Stimulated activated CD4-positive, alpha-beta T cell treated with anti-CD3 and anti-CD28 coated beads, Interleukin-4, amount 100 ng/mL, for 24 hours (primary cell): ENCODE measurements at places on chromosomes 3 and 15.

GRCh38 chr3:172268425-172268824 lies 179.8 kb downstream of the GHSR start:
- DNase-seq: no peak

- no peak for DNase-seq
These were observed 193.3 kb downstream of the ZBTB20 start for GRCh38 chr3:114953800-114954199.

DNA sequence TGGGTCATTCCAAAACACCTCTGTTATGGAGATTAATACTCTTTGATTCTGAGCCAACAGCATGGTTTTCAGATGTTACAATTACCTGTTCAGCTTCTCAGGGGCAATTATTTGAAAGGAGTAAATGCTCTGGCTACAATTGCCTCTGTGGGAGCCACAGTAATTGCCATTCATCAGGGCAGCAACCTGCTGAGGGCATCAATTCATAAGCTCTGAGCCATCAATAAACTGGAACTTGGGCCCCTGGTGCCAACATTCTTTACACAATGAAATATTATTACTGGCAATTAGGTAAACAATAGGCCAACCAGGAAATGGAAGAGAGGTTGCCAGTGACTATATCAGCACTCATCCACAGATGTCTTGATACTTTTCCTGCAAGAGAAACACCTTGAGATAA lies 660.8 kb downstream of the MECOM start:
- DNase-seq: no peak

DNA sequence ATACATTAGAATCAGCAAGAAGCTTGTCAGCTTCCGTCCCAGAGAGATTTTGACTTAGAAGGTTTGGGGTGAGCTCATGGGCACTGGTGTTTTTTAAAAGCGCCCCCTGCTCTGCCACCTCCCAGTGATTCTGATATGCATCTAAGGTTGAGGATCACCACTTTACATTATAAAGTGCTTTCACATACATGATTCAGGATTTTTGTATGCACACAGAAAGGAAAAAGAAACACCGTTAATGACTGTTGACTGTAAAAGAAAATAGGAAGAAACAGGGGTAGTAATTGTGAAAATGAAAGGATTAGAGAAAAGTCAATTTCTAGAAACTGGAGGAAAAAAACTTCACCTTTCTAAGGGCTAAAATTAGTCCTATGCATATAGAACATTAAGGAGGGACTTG lies 104.9 kb upstream of the ZBED2 start:
- DNase-seq: no peak

DNA sequence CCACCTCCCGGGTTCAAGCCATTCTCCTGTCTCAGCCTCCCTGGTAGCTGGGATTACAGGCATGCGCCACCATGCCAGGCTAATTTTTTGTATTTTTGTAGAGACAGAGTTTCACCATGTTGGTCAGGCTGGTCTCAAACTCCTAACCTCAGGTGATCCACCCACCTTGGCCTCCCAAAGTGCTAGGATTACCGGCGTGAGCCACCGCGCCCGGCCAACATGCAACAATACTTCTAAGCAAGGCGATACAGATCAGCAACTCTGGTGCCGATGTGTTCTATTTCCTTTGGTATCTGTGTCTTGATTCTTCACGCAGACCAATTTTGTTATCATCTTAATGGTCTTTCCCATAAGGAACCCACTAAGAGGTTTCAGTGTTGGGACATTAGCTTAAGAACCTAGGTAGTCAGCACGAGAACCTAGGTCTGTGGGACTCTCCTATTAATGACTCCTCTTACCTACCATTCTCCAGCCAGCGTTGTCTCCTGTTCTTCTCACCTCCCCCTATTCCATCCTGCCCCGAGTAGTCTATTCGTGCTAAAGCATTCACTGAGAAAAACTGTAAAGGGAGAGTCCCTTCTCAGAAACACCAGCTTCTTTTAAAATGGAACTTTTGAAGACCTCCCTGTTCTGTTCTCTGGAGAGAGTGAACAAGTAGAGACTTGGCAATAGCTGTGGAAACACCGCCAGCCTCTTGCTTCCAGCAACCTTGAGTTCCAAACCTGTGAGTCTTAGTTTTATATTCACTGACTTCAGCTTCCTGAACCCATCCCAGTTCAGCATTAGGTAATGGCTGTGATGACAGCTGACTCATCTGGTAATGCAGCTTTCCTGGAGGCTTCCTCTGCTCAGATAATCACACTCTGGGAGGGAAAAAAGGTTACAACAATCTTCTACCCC lies 61.2 kb downstream of the TSC22D2 start:
- no peak for DNase-seq

- no peak for DNase-seq
These were observed 208.0 kb upstream of the BHLHE40 start for GRCh38 chr3:4771243-4771642.

GRCh38 chr15:91472316-91472756 lies 372.3 kb downstream of the SV2B start:
- no peak for DNase-seq

DNA sequence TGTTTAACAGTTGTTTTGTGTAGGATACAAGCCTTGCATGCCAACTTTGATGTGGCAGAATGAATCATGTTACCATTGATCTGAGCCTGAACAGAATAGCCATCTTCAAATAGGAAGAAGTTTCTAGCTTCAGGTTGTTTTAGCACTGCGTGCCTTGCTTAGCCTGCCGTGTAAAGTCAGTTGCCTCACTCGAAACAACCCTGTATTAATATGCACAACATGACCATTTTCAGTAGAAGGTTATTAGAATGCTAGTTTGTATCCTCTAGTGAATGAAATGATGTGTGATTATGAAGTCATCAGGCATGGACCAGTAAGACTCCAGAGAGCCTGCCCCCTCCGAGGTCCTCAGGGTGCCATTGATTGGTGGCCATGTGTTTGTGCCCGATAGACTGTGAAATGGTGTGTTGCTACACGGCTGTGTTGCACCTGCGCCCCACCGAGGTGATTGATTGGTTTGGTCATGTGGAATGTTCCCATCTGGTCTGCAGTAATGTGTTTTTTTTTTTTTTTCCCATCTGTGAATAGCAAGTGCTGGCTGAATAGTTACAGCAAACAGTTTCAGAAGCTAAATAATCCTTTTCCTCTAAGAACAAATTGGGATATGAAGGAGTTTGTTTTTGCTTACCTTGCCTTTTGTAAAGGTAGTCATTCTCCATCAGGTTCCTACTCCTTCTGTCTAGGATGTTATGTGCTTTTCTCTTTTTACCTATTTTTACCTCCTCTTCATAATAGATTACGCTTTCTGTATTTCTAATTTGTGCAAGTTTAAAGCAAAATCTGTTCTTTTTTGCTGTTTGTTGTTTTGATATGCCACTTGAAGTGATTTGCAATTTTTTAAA lies 214.9 kb downstream of the TCF12 start:
- no peak for DNase-seq

DNA sequence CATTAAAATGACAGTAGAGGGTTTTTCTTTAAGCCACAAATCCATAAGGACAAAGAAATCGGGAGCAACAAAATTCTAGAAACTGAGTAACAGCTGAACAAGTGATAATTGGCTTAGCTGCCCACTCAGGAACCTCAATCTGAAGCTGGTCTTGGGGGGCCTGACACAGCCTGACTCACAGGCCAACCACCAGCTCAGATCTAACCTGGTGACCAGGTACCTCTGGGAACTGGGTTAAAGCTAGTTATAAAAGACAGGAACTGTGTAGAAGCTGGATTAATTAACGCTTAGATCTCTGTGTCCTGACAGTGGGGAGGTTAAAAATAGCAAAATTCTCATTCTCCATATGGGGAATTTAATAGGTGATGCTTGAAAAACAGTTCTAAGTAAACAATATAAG lies 161.9 kb downstream of the PLCL2 start:
- DNase-seq: no peak

GRCh38 chr3:183794452-183794851 lies 30.9 kb downstream of the MAP6D1 start:
- no peak for DNase-seq

DNA sequence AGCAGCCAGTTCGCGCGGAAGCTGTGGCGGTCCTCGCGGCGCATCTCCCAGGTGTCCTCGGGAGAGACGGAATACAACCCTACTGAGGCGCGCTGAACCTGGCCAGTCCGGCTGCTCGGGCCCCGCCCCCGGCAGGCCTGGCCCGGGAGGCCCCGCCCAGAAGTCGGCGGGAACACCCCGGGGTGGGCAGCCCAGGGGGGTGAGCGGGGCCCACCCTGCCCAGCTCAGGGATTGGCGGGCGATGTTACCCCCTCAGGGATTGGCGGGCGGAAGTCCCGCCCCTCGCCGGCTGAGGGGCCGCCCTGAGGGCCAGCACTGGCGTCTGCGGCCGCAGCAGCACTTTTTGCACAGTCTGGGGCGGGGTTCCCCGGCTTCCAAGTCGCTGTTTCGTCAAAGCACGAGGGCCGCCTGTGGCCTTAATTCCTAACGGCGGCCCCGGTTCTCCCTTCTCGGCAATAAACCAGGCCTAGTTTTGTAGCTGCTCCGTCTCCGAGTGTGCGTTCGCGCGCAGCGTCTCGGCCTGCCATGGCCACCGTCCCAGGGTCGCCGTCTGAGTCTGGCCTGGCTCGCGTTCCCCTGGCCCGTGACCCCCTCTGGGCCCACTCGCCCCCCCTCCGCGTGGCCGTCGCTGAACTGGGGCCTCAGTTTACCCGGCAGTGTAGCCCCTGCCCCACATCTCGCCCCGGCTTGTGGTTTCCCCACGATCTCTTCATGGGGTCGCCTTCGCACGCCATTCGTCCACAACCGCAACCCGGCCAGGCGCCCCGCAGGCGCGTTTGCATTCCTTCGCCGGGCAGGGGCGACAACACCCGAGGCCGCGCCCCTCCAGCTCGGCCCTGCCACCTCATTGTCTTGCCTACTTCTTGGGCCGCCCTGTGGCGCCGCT lies 30.0 kb downstream of the NBEAL2 start:
- DNase-seq: peak; percentile 57

DNA sequence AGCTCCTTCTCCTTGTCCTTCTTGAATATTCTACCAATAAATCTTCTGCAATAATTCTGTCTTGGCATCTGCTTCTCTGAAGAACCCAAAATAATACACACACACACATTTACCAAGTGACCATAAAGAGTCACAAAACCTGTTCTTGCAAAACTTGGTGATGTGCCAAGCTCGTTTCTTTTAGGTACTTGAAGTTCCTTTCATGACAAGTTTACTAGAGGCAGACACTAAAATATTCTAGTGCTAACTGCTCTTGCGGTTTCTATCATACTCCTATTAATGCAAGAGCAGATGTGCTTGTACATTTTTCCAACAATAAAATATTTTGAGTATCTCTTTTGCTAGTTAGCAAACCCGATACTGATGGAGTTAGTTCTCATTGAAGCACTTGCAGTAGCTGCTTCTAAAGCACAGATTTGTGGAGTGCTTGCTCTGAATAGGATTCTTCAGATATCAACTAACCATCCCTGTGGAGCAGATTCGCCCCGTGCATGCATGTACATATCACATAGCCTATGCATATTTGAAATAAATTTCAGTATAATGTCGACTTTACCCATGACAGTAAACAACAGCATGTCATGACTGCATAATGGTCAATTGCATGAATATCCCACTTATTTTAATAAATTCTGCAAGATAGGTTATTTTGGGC lies 23.2 kb downstream of the HHLA2 start:
- DNase-seq: no peak

DNA sequence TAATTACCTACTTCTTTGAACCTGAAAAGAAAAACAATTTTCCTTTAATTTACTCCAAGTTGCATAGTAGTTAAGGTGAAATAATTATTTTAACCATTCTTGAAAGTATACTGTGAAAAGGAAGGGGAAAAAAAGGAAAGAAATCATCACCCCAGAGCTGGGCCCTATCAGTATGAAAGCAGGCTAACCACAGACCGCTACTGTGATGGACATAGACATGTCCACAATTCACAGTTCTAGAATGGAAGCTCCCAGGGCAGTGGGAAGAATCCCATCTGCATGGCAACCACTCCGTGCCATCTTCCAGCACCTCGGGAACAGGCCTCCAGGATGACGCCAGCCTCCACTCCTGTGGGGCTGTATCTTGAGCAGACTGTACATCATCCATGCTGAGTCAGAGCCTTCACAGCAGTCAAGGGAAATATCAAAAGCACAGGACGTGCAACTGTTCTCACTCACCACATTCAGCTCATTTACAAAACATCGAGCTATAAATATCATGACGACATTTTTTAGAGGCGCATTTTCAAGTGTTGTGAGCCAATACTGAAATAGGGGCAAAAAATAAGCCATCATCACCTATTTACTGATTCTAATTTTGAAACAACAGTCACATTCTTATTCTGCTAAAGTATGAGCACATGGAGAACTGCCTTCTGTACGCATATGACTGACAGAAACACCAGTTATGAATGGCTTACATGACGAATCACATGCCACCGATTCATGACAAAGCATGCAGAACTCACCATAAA lies 119.7 kb downstream of the SNRK start:
- DNase-seq: no peak

DNA sequence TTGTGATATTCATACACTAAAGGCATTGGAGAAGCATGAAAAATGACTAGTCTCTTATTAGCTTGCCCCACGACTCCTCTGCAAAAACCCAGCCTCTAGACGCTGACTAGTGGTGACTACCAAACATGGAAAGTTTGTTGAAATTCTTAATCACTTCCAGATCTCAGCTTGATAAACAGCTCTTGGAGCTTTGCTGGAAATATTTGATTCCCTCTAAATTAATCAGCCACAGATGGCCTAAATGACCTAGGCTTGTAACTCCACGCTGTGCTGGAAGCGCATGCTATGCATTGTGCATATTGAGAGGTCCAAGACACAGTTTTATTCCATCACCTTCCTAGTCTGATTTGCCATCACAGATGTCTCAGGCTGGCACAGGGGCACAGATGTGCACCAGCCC lies 244.7 kb upstream of the ST8SIA2 start:
- no peak for DNase-seq

- DNase-seq: no peak
These were observed 22.1 kb downstream of the SNRPN start for GRCh38 chr15:24976932-24977331.

DNA sequence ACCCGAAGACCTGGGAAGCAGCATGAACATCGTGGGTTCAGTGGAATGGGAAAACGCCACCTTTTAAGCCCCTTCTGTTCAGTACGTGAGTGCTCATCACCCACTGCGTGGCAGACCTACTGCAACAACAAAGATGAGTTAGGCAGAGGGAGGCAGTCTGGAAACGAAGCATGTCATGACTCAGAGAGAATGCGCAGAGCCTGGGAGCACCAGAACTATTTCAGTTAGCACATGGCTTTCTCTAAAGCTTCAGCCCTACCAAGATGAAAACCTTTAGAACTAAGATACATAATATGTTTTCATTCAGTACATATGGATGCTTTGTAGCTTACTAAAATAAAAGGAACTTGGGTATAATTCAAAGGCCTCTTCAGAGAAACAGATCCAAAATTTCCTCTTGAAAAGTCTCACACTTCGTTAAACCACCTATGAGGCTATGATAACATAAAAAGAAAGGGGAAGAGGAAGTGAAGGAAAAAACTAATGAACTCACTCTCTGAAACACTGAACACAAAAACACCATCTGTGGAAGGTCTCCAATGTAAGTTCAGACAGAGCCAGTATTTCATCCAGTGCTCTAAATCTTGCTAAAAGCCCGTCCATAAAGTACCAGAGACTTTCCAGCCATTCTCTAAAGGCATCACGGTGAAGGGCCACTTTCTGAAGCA lies 140.1 kb downstream of the OCA2 start:
- no peak for DNase-seq

GRCh38 chr3:177104299-177104992 lies 92.8 kb downstream of the TBL1XR1 start:
- no peak for DNase-seq

GRCh38 chr3:47571391-47572175 lies 7.1 kb downstream of the CSPG5 start:
- DNase-seq: no peak

- DNase-seq: no peak
These were observed 61.7 kb downstream of the TMEM212 start for GRCh38 chr3:171904829-171905228.

- DNase-seq: no peak
These were observed 58.5 kb downstream of the ABCC5 start for GRCh38 chr3:183959214-183959613.
